ENCODE measurements at places on chromosomes 3 and 15. TPM values are rescaled to one million over a fixed set of nuclear protein-coding genes. Genes with fewer than 3 reads are reported as not detected.

DNA sequence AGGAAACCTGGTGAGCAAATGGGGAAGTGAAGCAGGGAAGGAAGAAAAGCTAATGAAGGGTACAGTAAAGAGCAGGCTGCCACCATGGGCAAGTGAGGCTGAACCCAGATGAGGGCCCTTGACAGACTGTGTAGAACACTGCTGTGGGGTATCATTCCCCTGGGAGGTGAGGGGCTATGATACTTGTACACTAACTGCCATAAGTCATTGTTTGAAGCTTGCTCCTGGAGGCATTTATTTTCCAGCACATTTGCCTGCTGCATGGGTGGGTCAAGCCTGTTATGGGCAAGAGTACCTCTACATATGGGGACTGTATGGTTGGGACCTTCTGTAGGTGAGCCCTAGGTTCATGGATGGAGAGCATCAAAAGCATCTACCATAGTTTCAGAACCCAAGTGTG is 57.4 kb downstream of the POMGNT2 start:
- DNase-seq, result no peak

DNA sequence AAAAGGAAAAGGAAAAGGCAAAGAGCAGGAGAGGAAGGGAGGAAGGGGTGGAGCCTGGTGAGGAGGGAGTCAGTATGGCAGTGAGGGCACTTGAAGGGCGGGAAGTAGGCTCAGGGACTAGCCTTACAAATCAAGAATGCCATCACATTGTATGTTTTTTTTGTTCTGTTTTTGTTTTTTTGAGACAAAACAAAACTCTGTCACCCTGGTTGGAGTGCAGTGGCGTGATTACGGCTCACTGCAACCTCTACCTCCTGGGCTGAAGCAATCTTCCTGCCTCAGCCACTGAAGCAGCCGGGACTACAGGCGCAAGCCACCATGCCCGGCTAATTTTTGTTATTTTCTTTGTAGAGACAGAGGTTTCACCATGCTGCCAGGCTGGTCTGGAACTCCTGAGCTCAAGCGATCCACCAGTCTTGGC is 10.5 kb upstream of the PIK3CB start:
- no peak for DNase-seq

Gene CHRM5
- not detected for polyA plus RNA-seq

Gene IGSF11
- polyA plus RNA-seq, result 0.57 TPM

GRCh38 chr3:156888176-156888575 is 62.0 kb downstream of the LEKR1 start:
- DNase-seq, result no peak

Gene COL8A1
- 7.3 TPM for polyA plus RNA-seq

GRCh38 chr15:32053719-32054118 is 23.4 kb downstream of the CHRNA7 start:
- no peak for DNase-seq

GRCh38 chr3:82293867-82294266 is 532.4 kb upstream of the GBE1 start:
- no peak for DNase-seq

DNA sequence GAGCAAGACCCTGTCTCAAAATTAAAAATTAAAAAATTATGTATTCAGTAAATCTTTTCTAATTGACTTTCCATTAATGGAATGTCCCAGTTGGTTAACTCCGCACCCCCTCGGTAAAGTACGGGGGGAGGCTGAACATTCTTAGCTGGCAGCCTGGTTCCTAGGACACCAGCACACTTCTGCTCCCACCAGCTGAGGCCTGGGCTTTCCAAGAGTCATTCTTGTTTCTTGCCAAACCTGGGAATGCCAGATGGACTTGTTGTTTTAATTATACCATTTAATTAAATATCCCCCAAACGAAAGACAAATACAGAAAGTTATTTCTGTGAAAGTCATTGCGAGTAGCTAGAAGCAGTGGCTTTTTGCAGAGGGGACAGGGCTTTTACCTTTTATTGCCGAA is 179.4 kb downstream of the VGLL4 start:
- DNase-seq, result no peak

Gene GATM
- polyA plus RNA-seq, result 9.1 TPM

Gene RPL39L
- 1.9 TPM for polyA plus RNA-seq

Gene TMEM39A
- 4.8 TPM for polyA plus RNA-seq

Gene MUC20
- 3.2 TPM for polyA plus RNA-seq

- DNase-seq, result no peak
Measured at GRCh38 chr3:26591926-26592325, 30.6 kb upstream of the LRRC3B start.

Gene LHFPL4
- not detected for polyA plus RNA-seq

GRCh38 chr3:183220828-183221227 is 32.2 kb upstream of the B3GNT5 start:
- no peak for DNase-seq

GRCh38 chr15:40845036-40845435 is 1.2 kb downstream of the SPINT1 start:
- DNase-seq, result no peak

- no peak for DNase-seq
Measured at GRCh38 chr3:32819551-32820348, 2.0 kb downstream of the TRIM71 start.

DNA sequence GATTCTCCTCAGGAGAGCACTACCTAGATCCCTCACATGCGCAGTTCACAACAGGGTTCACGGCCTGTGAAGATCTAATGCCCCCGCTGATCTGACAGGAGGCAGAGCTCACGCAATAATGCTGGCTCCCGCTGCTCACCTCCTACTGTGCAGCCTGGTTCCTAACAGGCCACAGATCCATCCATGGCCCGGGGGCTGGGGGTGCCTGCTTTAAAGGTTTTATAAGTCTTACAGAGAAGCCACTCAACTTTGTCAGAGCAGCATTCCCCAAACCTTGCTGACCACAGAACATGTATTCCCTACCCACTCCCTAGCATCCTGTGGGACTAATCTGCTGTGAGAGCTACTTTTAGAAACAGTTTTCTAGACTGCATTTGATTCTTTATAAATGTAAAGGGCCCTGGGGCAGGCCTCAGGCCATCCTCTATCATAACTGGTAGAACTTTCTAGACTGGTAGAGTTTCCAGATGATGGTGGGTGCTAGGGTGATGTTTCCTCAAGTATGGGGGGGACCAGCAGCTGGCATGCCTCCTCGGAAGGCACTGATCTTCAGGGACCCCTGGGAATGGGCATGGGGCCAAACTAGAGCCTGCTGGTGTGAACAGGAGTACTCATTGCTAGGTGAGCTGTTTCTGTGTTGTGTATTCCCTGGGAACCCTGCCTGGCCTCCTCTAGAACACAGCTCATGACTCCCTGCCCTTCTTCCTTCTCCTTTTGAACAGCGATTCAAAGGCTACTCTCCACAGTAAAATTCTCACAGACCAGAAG is 25.7 kb upstream of the RAD18 start:
- DNase-seq, result no peak

Gene CPB1
- not detected for polyA plus RNA-seq

- no peak for DNase-seq
Measured at GRCh38 chr15:89645680-89646079, 9.6 kb downstream of the KIF7 start.

DNA sequence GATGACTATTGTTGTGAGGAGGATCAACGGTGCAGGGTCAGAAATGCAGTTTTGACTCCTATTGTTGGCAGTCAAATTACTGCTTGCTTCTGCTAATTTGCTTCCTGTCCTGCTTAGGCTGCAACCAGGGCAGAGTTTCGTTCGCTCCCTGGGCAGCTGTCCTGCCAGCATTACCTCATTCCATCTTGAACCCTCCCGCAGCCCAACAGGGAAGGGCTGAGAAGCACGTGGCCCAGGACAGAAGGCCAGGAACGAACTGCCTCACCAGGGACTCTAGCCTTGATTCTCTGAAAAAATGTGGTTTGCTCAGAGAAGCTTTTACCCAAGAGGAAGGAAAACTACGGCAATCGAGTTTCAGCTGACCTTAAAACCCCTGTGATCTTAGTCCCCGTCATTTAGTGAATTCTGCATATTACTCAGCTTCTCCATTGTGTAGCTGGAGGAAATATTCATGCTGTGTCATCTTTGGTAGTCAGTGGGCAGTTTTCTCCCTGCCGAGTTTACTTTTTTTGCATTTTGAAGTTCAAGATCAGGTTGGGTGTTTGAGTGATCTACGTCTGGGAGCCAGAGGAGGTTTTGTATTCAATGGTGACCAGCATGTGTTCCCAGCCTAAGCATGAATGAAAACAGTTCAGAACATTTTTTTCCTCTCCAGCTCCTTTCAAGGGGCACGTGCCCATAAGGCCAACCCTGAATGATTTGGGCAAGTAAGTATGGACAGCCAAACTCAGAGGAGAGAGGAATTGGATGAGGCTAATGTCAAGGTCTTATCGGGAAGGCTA is 23.0 kb downstream of the TLNRD1 start:
- DNase-seq, result peak; percentile 85

- DNase-seq, result no peak
Measured at GRCh38 chr3:67557848-67558355, 96.5 kb downstream of the SUCLG2 start.
